ENCODE measurements at places on chromosomes 11 and 22.

DNA sequence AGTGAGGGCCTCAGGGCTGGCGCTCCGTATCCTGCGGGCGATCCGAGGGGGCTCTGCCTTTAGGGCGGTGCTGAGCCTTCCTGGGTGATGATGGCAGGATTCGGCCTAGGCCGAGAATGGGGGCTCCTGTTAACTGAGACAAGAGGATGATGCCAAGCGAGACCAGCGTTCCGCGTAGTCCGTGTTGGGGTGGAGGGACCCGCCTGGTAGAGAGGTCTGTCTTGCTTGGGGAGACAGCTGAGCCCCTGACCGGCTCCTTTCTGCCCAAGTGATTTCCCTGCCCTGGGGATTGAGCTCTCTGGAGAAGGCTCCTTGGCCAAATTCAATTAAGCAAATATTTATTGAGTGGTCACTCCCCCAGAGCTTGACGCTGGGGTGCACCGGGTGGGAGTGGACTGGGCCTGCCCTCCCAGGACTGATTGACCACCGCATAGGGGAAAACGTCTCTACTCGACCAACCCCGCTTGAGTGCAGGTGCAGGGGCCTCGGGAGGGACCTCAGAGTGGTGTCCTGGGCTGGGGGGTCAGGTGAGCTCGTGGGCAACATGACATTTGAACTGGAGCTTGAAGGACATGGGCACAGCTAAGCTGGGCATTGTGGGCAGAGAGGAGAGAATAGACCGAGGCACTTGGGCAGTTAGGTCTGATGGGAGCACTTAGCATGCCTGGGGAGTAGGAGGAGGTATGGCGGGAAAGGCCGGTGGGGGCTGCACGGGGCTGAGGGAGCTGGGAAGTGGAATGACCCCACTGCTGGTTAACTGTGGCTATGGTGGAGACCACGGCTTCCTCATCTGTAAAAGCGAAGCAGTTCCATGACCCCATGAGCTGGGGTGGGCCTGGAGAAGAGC lies 1.1 kb downstream of the GNAZ start:
- no peak for DNase-seq

DNA sequence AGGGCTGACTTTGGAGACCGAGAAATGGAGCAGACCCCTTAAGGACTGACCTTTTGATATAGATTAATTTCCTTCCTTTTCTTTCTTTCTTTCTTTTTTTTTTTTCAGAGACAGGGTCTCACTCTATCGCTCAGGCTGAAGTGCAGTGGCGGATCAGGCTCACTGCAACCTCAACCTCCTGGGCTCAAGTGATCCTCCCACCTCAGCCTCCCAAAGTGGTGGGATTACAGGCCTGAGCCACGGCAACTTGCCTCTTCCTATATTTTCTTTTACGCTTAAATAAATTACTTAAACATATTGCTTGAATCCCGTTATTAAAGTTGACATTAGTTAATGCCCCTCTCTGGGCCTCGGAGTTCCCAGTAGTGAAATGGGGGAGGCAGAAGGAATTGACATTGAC lies 350 bp upstream of the KCTD14 start:
- no peak for DNase-seq

DNA sequence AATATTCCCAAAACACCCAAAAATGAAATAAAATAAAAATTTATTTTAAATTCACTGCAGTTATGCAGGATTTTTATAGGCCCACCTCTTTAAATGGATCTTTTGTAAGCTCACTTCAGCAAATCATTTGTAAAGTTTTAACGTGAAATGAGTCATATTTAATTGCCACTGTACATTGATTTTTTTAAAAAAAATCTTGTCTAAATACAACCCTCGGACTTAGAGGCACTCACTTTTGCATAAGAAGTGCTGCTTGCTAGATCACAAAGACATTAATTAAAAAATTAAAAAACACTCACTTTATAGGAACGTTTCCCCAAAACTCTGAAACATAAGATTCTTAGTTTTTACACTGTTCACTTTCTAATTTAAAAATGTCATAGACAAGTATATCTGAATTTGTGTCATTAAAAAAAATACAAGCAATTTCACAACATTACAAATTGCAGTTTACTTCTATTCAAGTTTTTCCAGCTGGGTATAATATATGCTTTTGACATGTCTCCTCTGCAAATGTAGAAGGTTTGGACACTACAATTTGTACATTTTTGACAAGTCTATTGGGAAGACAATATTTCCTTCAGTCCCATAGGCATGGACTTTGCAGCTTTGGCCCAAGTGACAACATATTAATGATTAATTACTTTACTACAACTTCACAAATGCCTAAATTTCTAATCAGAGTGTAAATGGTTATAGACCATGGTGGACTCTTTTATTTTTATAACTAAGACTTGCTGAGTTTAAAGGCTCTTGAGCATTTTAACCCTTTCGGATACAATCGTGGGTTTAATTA lies 1088.4 kb downstream of the LRRC4C start:
- DNase-seq: no peak

- DNase-seq: peak; percentile 66
Observed at GRCh38 chr11:11841116-11841722, 553 bp upstream of the USP47 start.

DNA sequence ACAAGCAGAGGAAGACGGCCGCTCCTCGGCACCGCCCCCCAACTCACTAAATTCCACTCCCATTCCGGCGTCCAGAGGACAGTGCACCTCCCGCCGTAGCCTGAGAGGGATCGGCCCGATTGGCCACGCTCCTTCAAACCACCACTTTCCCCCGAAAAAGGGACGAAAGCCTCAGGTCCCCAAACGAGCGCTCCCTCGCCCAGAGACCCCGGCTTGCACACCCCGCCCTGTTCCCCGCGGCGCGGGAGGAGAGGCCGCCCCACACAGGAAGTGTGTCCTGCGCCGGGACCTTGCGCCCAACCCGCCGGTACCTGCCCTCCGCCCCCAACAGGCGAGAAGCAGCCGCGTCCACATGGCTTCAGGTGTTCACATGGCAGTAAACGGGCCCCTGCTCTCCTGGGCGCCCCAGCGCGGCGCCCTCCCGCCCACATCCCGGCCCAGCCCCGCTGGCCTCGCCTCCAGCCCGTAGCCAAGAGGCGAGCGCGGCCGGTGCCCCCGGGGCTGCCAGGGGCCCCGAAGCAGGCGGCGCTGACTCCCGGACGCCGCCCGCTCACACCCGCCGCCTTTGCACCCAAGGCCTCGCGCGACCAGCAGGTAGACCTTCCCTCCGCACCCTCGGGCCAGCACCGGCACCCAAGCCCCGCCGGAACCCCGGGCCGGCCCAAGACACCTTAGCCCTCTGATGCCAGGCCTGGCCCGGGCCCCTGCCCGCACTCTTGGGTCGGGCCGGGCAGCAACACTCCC lies 849 bp downstream of the TCF20 start:
- peak; percentile 73 for DNase-seq
